ENCODE measurements at places on chromosomes 7 and 10.

GRCh38 chr7:155810770-155811559 is 1.3 kb downstream of the SHH start:
- DNase-seq, result no peak

DNA sequence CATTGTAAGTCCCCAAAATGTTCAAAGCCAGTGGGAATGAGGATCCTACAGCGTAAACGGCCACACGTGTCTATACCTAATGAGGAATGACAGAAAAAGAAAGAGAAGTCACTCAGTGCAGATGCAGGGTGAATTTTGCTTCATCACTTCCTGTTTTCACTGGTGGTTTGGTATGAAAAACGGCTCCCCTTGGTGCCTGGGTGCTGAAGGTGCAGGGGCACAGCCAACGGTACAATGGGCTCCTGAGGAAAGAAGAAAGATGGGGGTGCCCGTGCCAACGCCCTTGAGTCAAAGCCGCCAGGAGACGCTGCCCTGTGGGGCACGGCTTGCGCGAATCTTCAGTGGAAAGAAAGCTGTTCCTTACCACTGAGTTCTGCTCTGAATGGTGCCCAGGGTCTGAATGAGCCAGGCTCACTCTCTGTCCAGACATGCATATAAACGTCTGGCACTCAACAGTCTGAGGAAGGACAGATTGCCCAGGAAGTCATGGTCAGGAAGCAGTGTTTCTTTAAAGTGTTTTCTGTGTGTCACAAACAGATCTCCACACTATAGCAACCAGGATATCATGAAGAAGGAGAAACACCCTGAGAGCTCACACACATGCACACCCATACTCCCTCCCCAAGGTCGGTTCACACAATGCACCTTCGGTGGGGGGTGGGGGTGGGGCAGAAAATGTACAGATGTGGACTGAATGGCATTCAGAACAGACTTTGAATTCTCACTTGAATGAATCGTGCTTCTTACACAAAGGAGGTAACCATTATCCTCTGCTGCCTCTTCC is 105.8 kb downstream of the ELMO1 start:
- DNase-seq, result peak; percentile 69

GRCh38 chr10:21015851-21016250 is 118.7 kb upstream of the NEBL start:
- no peak for DNase-seq

- DNase-seq, result no peak
Observed at GRCh38 chr10:95982200-95982599, 61.2 kb upstream of the CCNJ start.

- no peak for DNase-seq
Observed at GRCh38 chr7:98864731-98865453, 4.9 kb downstream of the TMEM130 start.

GRCh38 chr7:108157606-108158335 is 27.6 kb upstream of the LAMB4 start:
- no peak for DNase-seq

GRCh38 chr10:94680544-94680943 is 3.0 kb upstream of the CYP2C18 start:
- DNase-seq, result no peak

- DNase-seq, result no peak
Observed at GRCh38 chr10:24556750-24557742, 166.6 kb downstream of the ARHGAP21 start.

GRCh38 chr7:108328174-108328651 is 128.0 kb downstream of the NRCAM start:
- no peak for DNase-seq

DNA sequence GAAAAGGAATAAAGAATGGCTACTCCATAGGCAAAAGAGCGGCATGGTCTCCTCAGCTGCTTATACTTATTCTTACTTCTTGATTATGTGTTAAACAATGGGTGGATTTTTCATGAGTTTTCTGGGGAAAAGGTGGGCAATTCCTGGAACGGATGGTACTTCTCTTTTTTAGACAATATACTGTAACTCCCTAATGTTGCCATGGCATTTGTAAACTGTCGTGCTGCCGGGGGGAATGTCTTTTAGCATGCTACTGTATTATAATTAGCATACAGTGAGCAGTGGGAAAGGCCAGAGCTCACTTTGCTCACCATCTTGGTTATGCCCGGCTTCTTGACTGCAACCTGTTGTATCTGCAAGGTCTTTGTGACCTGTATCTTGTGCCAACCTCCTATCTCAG is 372.1 kb upstream of the AKR1E2 start:
- DNase-seq, result no peak

DNA sequence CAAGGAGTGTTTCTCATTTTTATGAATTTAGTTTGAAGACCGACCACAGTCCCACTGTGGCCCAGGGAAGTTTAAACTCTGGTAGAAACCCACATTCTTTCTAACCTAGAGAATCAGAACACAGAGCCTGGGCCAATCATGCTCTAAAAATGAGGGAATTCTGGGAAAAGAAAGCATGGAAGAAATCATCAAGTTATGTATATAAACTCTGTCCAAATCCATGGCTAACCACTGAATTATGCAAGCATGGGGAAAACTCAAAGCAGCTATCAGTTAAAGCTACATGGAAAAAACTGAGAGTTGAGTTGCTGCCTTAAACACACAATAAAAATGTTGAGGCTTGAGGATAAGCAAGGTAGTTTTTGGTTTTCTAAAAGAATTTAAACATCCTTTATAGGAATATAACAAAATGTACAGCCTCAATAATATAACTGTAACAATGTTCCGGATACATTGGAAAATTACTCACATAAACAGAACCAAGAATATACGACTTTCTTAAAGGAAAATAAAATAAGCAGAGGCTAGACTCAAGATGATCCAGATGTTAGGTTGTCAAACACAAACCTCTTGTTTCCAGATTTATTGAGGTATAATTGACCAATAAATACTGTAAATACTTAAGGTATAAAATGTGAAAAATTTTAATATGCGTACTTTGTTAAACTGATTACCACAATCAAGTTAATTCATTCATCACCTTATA is 311.2 kb upstream of the GNAI1 start:
- no peak for DNase-seq

- no peak for DNase-seq
Observed at GRCh38 chr7:72019436-72019835, 392.7 kb downstream of the CALN1 start.

- DNase-seq, result no peak
Observed at GRCh38 chr7:134703782-134704181, 57.1 kb downstream of the BPGM start.

- no peak for DNase-seq
Observed at GRCh38 chr7:3193379-3194120, 107.5 kb upstream of the SDK1 start.

DNA sequence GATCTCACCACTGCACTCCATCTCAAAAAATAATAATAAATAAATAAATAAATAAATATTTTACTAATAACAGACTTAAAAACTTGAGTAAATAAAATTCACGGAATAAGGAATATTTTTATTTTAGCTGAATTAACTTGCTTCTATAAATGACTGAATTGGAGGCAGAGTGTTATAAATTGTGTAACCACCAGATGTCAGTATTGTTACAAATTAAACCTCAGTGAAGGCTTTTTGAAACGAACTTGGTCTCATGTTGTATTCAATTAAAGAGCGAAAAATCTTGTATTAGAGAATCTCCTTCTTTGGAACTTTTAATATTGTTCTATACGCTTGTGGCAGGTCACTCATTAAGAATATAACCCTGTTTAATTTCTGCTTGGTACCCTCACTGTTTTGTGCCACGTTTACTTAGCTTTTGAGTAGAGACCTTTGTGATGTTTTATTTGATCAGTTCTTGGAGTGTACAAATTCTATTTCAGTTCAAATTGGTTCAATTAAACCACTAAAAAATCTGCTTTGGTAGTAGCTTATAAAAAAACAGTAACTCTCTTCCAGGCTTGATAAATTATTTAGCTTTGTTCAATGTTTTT is 45.6 kb upstream of the SCIN start:
- no peak for DNase-seq

- DNase-seq, result no peak
Observed at GRCh38 chr10:123568751-123569150, 97.4 kb upstream of the GPR26 start.

DNA sequence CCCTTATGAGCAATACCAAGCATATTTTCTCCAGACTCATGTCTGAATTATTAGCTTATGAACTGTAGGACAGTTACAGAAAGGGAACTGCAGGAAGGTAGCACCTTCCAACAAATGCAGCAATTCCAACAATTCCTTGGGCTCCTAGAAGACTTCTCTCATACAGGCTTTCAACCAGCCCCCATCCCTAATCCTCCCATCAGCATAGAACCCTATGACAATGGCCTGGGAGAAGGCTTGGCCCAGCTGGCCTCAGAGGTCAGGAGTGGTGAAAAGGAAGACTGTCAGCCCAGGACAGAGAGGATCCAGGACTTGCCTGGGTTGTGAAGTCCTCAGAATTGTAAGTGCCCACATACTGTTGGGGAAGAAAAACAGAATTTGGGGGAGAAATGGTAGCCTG is 5.9 kb downstream of the VPS41 start:
- DNase-seq, result no peak

DNA sequence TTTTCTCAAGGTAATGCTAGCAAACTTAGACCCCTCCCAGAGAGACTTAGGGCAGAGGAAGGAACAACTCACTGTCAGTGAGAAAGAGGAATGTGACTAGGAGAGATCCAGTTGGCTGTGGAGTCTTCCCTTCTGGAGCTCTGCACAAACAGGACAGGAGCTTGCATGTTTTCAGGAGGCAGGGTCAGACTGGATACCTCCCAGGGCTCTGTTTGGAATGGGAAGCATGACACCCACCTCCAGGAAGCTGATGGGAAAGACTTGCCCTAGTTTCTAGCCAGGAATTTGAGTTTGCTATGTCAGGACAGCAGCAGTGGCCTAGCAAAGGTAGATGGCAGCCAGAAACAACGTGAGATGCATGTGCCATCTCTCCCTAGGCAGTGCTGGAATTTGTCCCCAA is 40.6 kb downstream of the GHRHR start:
- no peak for DNase-seq

- no peak for DNase-seq
Observed at GRCh38 chr7:91894781-91895480, 14.4 kb upstream of the MTERF1 start.

DNA sequence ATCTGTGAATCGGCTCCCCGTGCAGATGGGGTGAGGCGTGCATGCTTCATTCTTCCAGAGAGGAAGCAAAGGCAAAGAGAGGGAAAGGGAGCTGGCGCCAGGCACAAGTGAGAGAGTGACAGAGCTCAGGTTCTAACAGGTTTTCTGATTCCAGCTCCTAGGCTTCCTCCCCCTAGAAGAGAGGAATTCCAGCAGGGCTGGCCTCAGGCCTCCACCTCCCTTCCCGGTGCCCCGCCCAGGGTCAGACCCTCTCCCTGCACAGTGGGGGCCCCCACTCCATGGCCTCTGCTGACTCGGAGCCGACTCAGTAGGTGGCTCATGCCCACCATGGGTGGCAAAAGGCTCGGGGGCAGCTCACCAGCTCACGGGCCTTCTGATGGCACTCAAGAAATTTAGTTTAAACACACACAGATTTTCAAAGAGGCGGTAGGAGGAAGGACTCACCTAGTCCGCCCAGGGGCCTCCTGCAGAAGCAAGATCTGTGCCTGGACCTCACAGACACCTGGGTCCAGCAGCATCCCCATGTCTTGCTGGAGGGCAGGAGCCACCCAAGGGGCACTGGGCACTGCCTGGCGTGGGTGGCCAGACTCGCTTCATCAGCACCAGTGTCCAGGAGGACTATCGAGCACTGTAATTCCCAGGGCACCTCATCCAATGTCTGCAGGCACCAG is 183.5 kb downstream of the MAD1L1 start:
- DNase-seq, result no peak

DNA sequence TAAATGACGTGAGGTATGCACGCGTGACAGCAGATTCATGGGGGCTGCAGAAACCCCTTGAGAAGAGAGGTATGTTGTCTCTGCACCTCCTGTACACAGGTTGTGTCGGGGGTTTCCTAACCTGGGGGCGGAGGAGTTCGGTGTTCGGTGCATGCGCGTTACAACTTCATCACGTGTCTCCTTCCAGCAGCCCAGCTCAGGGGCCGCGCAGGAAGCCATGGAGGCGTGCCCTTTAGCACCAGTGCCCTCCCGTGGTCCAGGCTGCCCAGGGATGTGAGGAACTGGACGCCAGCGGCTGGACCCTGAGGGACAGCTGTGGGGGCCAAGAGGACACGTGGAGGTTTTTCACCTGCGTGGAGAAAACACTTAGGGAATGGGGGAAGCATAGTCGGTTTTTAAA is 186.4 kb downstream of the EBF3 start:
- no peak for DNase-seq

- DNase-seq, result no peak
Observed at GRCh38 chr10:98331885-98332284, 63.9 kb upstream of the LOXL4 start.

DNA sequence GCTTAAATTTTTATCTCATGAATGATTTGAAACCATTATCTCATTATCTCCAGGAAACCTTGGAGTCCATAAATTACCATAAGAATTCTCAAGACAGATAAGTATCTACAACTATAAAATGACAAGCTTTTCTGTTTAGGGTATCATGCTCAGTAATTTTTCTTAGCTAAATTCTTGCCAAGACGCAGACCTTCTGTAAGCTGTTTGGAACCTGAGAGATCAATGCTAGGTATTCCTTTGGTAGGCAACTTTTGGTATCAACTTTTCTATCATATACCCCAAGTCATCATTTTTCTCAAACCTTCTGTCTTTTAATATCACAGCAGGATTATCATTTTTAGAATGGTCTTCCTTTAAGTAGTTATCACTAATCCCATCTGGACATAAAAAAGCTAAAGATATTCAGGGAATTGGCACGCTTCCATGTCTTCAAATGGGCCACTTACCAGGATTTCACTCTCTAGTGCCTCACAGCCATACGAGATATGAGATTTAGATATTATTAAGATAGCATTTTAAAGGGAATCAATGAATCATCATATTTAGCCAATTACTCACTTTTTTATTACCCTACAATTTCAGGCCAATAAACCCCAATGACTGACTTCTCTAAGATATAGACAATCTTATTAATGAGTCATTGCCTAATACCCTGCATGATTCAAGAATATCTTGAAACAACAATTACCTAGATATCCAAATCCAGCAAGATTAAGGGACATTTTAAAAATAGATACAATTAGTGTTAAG is 544.1 kb downstream of the HTR7 start:
- DNase-seq, result no peak

- no peak for DNase-seq
Observed at GRCh38 chr10:92655426-92655825, 34.3 kb upstream of the HHEX start.

DNA sequence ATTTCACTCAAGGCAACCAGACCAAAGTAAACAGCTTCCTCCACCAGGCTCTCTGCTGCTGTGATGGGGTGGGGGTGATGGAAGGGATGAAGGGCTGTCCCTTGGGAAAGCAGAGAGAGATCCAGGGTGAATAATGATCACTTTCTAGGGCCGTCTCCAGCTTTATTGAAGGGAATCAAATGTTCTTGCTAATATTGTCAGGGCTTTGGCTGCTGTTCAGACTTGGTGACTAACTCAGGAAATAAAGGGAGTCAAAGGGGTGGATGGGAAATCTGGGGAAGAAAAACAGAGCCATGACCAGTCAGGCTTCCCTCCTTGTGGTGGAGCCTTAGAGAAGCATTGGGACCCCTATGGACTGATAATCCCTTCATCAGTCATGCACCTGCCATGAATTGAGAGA is 196.2 kb upstream of the AGK start:
- DNase-seq, result no peak
